NCI-H510A treated with DMSO at 0.1 percent for 48 hours (cell line): ENCODE measurements at places on chromosomes 13 and 19.

DNA sequence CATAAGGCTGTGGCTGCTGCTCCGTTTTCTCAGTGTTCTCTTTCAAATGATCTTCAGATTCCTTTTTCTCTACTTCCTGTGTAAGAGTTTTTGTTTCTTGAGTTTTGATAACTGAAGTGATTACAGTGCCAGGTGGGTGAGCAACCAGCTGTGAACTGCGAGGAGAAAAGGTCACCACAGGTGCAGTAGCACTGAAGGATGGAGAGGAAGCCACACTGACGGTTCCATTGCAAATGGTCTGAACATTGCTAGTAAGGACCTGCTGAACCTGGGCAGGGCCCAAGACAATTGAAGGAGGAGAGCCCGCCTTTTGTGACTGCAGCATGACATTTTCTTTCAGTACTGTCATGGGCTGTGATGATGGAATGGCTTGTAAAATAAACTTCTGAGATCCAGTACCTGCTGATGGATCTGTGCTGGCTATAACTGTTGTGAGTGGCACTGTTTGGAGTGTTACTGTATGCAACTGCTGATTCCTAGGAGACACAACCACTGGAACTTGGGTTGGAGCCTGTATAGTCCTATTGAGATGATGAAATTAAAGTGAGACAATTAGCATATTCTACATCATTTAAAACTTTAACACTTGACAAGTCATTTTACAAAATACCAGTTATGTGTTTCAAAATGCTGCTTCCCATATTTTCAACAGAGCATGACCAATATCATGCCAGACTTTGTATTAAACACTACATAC is 85.5 kb downstream of the ELF1 start:
- no peak for DNase-seq

DNA sequence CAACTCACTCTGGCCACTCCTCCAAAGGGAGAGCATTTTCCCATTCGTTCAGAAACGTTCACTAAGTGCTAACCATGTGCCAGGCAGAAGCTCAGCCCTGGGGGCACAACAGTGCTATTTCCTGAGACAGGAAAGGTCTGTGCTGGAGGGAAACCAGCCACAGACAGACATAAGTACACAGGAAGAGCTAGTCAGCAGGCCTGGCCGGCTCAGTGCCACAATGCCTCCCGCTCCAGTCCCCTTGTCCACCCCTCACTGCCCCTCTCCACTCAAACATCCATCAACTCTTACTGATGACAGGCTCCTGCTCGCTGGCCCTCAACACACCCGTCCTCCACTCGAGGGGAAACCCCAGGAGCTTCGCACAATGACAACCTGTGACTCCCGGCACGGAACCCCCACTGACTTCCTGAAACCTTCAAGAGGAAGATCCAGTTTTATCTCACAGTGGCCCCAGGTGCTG is 11.3 kb upstream of the PLA2G4C start:
- DNase-seq = no peak

GRCh38 chr19:32405431-32406160 is at the start of gene DPY19L3:
DPY19L3 (plus strand) TSS chr19:32405770; CDS start chr19:32408254, 2,484 bp downstream.
- peak; percentile 89 for DNase-seq

DNA sequence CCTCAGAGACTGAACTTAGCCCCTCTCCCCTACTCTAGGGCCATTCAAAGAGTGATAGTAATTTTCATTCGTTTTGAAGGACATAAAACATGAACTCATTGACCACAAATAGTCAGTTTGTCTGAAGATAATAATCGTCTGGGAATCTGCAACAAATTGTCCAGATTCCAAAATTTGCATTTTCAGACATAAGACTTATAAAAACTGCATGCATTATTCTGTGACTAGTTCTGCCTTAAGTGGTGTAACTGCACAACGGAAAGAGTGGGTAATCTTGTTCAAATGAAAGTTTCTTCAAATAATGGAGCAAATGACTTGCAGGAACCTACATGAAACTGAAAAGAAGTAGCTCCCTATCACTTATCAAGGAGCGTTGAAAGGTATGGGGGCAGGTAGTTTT is 8.4 kb downstream of the CSNK1A1L start:
- DNase-seq = no peak

GRCh38 chr13:52125547-52125946 is 3.3 kb downstream of the NEK5 start:
- DNase-seq = no peak

DNA sequence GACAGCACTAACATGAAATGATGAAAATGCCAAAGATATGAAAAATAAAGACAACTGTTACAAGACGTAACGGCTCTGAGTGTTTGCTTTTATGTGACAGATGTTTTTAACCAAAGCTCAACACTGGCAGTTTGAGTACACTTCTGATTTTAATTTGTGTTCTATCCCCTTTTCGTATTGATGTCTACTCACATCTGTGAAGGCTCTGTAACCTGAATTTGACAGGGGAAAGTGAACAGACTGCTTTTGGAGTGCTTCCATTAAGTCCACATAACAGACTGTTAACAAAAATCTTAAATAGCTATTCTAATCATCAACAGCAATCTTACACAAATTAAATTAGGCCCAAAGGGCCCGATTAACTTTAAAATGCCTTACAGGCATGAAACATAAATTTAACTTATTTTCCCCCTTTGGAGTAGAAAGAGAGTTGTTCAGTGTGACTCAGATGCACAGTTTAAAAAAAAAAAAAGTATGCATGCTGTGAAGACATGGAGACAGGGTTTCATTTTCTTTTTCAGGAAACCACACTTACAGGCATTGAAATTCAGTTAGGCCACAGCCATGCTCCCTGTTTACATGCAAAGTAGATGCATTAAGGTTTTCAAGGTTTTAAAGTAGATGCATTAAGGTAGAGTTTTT is 16.3 kb upstream of the RNASEH2B start:
- DNase-seq = no peak

GRCh38 chr19:47228168-47228936 is 2.6 kb downstream of the BBC3 start:
- peak; percentile 23 for DNase-seq

- DNase-seq = no peak
Observed at GRCh38 chr13:42660333-42660965, 86.5 kb downstream of the TNFSF11 start.

- DNase-seq = no peak
Observed at GRCh38 chr13:51995677-51996551, 15.3 kb downstream of the ATP7B start.

- DNase-seq = no peak
Observed at GRCh38 chr19:2982561-2982960, 5.2 kb downstream of the TLE6 start.

DNA sequence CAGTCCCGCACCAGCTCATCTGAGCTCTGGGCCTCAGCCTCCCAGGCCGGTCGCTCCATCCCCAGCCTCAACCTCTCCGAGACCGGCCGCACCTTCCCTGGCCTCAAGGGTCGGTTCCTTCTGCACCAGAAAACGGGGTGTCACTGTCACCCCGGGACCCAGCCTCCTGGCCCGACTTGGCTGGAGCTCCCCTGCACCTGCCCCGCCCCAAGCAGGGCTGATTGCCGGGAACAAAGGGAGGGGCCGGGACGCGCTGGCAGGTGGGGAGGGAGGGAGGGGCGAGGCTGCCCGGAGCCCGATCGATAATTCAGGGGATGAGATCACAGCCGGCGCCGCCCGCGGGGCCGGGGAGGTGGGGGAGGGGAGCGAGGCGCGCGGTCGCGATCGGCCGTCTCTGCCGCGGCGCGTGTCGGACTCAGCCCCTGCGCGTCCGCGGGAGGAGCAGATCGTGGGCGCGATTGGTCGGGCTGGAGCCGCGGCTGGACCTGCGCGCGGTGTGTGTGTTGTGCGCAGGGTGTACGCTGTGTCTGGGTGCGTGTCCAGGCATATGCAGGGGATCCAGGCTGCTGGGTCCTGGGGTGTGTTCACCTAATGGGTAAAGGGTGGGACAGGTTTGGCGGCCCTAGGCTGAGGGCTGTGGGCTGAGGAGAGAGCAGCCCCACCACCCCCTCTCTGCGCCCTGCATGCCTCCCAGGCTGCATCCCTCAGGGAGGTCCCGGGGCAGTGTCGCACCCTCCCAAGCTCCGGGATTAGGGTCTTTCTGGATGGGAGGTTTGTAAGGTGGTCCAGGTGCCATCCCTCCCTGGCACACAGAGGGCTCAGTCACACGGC is 1.1 kb upstream of the SHC2 start:
- peak; percentile 47 for DNase-seq

DNA sequence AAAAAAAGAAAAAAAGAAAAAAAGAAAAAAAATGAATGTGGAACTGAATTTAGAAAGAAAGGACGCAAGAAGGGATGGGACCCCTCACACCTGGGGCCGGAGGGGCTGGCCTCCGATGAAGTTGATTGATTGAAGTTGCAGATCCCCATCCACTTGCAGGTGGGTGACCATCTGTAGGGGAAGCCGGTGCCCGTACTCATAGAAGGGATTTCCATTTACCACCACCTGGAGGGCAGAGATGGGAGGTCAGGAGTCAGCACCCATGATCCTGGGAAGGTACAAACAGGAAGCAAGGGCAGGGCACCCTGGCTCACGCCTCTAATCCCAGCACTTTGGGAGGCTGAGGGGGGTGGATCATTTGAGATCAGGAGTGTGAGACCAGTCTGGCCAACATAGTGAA is 6.4 kb downstream of the LGALS4 start:
- no peak for DNase-seq

DNA sequence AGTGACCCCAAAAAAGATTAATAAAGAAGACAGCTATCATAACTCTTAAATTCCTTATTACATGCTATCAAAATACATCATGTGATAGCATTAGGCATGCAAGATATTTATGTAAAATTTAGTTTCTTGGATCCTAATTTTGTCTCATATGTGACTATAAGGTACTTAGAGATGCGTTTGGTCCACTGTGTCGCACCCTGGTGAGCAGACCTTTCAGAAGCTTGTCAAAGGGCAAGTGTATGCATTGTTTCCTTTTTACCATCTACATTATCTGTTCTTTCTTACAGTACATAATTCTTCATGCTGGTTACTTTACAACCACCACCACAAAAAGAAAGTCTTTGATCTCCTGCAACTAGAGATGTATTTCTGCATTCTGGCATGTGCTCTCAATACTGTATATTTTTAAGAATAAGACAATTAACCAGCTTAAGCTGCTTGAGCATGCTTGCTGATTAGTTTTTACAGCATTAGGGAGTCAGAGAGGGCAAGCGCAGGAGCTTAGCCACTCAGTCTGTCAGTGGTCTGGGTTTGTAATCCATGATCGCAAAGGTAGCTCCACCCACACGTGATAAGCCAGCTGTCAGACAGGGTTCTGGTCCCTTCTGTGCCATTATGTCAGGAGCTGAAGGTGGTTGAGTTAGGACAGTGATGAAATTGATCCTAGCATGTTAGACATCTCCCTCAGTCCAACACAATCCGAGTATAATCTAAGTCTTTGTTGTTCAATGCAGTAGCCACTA is 500.9 kb downstream of the MYO16 start:
- no peak for DNase-seq

DNA sequence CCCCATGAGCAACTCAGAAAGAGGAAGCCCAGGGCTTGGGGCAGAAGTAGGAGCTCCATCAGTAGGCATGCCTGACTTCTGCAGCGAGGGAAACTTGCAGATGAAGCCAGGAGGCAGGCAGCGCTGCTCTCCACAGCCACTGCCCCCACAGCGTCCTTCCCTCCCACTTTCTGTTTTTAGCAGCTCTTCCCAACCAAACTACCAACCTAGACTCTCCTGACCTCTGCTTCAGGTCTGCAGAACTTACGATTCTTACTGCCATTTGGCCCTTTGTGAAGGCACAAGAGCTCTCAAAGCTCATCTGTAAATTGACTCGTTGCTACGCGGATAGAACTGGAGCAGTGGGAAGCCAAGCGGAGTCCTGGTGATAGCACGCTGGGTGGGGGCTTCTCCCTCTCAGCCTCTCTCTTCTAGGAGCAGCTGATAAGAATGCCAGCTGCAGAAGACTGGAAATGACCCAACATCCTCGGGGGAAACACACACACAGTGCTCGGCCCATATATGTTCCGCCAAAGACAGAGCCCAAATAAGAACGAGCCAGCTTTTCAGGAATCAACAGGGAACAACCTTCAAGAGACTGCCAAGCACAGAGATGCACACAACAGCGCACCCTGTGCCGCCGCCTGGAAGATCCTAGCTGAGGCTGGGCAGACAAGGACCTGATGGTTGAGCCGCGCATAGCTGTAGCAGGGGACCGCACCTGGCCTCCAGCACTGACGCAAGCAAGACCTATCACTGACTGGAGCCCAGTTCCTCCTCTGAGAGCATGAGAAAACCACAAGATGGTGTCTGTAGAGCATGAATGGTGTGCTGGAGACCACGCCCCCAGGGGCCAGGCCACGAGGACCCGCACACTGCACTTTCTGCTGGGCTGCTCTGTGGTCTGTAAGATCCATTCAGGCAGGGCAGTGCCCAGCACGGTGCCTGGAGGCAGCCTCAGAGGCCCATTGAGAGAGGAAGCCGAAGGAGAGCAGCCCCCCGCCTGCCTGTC is 15.9 kb upstream of the SLC35E1 start:
- peak; percentile 82 for DNase-seq

GRCh38 chr19:49243129-49243528 is 81.9 kb downstream of the SLC6A16 start:
- no peak for DNase-seq

- DNase-seq = no peak
Observed at GRCh38 chr19:5697022-5697889, 7.2 kb downstream of the RPL36 start.

DNA sequence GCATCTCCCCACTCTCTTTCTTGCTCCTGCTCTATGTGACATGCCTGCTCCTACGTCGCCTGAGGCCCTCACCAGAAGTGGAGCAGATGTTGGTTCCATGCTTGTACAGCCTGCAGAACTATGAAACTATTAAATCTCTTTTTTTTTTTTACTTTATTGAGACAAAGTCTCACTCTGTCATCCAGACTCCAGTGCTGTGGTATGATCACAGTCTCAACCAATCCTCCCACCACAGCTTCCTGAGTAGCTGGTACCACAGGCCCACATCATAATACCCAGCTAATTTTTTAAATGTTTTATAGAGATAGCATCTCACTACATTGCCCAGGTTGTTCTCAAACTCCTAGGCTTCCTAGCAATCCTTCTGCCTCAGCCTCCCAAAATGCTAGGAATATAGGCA is 1067.7 kb downstream of the PCDH9 start:
- DNase-seq = no peak

- DNase-seq = no peak
Observed at GRCh38 chr19:10454267-10454666, 33.9 kb downstream of the PDE4A start.

DNA sequence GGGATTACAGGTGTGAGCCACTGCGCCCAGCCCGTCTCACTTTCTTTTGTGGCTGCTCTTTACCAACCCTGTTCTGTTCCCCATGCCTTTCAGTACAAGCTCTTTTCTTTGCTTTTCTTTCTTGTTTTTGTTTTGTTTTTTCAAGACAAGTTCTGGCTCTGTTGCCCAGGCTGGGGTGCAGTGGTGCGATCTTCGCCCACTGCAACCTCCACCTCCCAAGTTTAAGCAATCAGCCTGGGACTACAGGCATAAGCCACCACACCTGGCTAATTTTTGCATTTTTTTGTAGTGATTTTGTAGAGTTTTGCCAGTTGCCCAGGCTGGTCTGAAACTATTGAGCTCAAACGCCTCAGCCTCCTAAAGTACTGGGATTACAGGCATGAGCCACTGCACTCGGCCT is 3.7 kb downstream of the CERS4 start:
- DNase-seq = no peak

GRCh38 chr13:107554460-107554859 is 660.9 kb downstream of the LIG4 start:
- DNase-seq = peak; percentile 95
